ENCODE measurements at places on chromosomes 2 and 18.

GRCh38 chr2:11245322-11245721 is 90.1 kb downstream of the SLC66A3 start:
- no peak for DNase-seq

- DNase-seq, result no peak
Measured at GRCh38 chr2:56682397-56682760, 498.6 kb downstream of the CCDC85A start.

- no peak for DNase-seq
Measured at GRCh38 chr2:195959341-195959740, 109.3 kb downstream of the DNAH7 start.

DNA sequence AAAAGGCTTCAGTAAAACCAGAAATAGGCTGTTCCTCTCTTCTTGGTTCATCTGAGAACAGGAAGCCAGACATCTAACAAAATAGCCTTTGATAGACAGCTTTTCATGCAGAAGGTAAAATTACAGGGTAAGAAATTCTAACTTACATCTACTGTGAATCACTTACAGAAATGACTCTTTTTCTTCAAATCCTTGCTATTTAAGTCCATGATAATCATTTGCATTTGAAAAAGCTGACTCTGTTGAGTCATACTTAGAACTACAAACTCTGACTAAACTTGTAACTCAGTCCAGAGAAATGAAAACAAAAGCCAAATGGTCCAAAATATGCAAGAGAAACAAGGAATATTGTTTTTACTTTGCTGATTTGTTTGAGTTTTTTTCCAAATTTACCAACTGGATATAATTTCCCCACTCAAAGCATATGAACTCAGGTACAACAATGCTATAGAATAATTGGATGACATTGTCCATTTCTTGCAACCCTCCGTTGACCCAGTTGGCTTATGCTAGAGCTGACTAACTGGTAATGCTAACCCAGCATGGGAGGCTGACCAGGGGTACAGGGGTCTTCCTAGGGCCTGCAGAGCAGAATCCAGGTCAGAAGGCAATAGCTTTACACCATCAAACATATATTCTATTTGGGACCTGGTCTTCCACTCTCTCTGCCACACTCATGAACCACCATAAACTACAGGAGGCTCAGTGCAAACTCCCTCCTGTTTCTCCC is 18.8 kb upstream of the MREG start:
- DNase-seq, result no peak

- DNase-seq, result no peak
Measured at GRCh38 chr18:76619261-76619620, 124.2 kb upstream of the ZNF516 start.

- no peak for DNase-seq
Measured at GRCh38 chr2:30372826-30373225, 74.2 kb upstream of the LCLAT1 start.

DNA sequence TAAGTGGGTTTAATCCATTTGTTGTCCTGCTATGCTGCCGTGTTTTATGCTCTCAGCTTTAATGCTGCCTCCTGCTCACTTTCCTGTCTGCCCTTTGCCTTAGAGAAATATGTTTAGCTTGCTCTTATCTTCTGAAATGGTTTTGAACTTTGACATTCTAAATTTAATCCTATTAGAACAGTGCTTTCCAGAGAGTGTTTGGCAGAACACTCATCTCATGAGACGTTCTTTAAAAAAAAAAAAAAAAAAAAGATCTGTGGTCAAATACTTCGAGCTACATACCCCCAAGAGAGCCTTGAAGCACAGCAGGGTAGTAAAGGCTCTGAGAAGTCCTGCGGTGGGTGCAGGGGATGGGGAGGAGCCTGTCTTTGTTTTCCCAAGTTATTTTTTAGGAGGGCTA is 161.3 kb downstream of the SPP2 start:
- no peak for DNase-seq

GRCh38 chr2:23360571-23361125 is 24.3 kb upstream of the KLHL29 start:
- no peak for DNase-seq

DNA sequence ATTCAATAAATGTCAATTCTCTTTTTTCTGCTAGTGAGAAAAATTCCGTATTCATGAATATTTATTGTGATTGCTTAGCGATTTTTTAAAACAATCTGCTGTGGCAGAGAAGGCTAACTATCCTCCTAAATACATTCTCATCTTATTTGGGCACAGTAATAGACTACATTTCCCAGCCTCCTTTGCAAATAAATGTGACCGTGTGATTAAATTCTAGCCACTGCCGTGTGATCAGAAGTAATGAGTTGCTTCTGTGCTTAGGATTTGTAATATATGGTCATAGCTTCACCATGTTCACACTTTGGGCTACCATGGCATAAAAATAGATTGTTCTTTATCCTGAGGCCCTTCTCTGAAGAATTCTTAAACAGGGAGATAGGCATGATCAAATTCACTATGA is 179.6 kb downstream of the FAM124B start:
- no peak for DNase-seq

GRCh38 chr2:226337941-226338600 is 461.5 kb downstream of the IRS1 start:
- DNase-seq, result no peak

- DNase-seq, result no peak
Measured at GRCh38 chr2:102753563-102754159, 8.2 kb upstream of the TMEM182 start.

DNA sequence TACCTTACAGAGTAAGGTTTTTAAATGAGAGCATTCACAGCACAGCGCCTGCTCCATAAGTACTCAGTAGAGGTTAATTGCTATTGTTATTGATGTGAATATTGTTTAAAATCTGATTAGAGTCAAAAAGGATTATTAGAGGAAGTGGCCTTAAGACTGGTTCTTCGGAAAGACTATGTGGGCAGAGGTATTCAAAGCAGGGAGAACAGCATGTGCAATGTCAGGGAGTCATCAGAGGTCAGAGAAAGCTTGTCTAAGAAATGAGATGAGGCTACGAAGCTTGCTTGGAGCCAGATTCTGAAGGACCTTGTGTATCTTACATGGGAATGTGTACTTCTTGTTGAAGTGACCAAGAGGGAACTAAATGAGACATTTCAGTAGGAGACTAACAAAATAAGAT is 49.8 kb downstream of the PMS1 start:
- no peak for DNase-seq

DNA sequence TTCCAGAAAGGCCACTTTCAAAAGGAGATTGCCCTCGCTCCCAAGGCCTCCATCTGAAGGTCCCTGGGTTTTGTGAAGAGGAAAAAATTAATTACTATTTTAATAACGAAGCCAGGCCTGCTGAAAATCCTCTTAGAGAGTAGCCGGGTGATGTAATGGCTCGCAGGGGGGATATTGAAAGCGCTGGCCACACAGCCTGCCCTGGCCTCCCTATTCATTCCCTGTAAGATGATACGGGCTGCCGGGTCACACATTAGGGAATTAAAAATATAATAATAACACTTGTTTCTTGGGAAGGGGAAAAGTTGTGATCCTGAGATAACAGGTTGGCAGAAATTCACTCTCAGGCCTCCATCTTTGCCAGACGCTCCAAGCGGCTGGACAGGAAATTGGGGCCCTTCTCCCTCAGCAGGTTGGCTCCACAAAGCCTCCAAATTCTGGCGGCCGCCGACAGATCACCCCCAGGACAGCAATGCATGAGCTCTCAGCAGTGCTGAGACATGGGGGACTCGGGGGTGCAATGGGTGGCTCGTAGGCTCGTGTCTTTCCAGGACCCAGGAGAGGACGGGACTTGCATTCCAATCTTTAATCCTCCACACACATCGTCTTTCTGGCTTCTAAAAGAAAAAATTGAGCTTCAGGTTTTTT is 299.9 kb upstream of the SALL3 start:
- DNase-seq, result no peak
